ENCODE measurements at places on chromosomes 2 and 18.

- DNase-seq, result no peak
Observed at GRCh38 chr18:64201781-64202180, 52.9 kb upstream of the LINC00305 start.

DNA sequence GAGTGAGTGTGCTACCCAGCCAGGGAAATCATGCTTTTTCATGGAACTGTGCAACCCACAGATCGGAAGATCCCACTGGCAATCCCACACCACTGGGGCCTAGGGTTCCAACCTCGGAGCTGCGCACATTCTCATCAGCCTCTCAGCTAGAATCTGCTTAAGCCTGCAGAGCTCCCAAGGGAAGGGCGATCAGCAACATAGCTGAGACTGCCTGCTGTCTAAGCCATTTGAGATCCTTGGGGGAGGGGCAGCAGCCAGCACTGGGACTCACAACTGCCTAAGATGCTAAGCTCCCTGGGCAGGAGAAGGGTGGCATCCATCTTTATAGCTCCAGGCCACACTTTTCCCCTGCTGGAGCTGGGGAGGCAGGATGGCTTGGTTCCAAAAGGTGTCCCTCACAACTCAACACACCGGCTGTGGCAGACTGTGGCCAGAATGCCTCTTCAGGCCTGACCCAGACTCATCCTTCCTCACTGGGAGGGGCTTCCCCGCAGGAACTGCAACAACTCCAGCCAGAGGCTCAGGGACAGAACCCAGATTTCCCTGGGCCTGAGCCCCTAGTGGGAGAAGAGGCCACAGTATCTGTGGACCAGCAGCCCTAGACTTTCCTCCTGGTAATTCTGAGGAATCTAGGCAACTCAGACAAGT, 1133.3 kb upstream of the PIK3C3 start:
- no peak for DNase-seq

- DNase-seq, result peak; percentile 34
Observed at GRCh38 chr2:127153691-127154158, 46.8 kb upstream of the BIN1 start.

GRCh38 chr2:38438883-38439612, 62.0 kb upstream of the ATL2 start:
- DNase-seq, result no peak

DNA sequence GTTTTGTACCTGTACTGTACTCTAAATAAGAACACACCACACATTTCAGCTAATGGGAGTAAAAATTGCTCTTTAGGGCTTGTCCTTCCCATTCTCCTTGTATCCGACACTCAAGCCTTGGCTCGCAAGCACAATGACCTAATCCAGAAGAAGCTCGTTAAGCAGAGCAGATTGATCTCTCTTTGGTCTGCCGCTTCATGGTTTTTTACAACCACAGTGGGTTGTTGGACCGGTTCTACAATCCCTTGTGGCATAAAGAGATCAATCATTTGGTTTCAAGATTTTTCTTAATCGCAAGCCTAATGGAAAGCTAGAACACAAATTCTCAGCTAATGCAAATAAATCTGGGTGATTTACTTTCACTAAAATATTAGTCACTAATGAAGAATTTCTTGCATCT, 662.1 kb downstream of the LRP1B start:
- no peak for DNase-seq

DNA sequence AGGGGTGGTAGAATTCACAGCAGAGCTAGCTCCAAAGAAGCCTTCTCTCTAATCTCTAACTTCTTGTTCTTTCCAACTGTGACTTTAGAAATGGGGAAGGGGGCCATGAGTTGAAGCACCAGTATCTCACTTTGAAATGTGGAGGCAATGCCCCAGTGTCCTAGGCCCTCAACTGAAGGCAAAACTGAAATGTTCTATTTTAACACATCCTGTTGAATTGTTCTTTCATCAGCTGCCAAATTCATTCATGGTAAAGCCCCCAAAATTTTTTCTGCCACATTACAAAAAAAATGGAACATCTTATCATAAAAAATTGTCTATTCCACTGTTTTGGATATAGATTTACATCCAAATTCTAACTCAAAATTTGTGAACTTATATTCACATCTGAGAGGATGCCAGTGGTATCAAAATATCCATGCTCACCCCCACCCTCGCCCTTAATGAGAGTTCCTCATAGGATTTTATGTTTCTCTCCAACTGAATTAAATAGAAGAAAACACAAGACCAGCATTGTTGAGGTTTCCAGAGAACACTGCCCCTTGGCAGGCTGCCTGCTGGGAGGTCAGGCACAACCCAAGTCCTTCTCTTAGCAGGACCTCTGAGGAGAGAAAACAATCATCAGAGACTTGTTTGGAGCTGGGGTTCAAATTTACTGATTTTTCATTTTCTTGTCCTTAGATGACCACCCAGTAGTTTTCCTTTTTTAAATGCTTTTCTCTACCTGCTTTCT, 147.4 kb upstream of the PGAP1 start:
- no peak for DNase-seq

DNA sequence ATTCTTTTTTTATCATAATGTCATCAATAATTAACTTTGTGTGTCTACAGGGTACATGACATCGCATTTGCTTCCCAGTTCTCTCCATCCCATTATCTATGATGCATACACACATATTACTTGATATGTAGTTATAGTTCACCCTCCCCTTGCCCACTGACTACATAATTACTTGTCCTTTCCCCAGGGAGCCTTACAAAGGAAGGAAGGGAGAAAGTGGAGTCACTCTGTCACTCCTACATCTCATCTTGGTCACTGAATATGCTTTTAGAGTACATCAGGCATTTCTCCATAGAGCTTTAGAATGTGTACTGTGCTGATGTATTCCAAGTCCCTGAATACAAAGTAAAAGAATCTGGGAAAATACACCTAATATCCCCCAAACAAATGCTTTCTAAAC, 6.0 kb upstream of the DTNA start:
- DNase-seq, result no peak

DNA sequence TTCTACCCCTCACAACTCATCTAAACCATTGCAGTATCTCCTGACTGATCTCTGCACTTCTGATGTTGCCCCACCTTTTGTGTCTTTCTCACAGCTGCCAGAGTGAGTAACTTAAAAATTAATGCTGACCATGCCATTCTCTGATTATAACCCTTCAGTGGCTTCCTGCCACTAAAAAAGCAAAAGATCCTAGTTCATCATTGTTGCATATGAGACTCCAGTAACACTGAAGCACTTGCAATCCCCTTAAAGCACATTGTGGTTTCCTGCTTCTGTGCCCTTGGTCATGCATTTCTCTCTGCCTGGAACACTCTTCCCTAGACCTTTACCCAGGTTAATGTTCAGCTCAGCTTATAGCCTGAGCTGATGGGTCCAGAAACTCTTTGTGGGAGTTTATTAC, 95.1 kb upstream of the WDSUB1 start:
- DNase-seq, result no peak

GRCh38 chr18:24659827-24660720, 199.6 kb downstream of the HRH4 start:
- DNase-seq, result peak; percentile 14
